IMR-90 (cell line): ENCODE measurements at places on chromosomes 4 and X. TPM values are rescaled to one million over a fixed set of nuclear protein-coding genes. Genes with fewer than 3 reads are reported as not detected.

PF4V1 gene
- total RNA-seq: not detected in 2 replicates

GLRA2 gene
- total RNA-seq: not detected in 2 replicates

HSD17B13 gene
- total RNA-seq: under 0.01 TPM in 1 of 2 replicates, not detected in the other

SNX25 gene
- 28.3 and 30.0 TPM in 2 replicates for total RNA-seq

SHROOM4 gene
- 2.2 TPM in 2 replicates for total RNA-seq

SPP1 gene
- total RNA-seq: 0.18 and 0.28 TPM in 2 replicates

DNA sequence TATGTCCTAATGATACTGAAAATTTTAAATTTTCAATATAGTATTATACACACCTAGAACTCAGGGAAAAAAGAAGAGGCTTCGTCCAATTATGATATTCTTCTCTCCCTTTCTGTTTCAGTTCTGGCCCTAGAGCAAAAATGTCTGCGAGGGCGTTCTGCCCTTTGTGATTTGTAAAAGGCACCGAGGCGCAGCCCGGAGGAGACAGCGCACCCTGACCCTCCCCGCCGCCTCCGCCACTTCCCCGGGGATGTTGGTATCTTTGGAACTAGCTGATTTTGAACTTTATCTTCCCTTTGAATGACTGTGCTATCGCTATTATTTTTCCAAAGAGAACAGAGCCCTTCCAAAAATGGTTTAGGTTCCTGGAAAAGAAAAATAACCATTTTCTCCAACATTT, 173.2 kb upstream of the FAM9B start:
- DNase-seq: peak; percentile 17
- no peaks in the 10 kb centered on the region for H3K4me1 ChIP-seq
- H3K27ac ChIP-seq: peak overlapping the region; percentile 51; the same call in 1 of the 2 replicates
- H3K4me3 ChIP-seq: peak overlapping the region; percentile 22; the same call in 1 of the 2 replicates
- H3K27me3 ChIP-seq: no peaks in the 10 kb centered on the region; the same call in 1 of the 2 replicates

DNA sequence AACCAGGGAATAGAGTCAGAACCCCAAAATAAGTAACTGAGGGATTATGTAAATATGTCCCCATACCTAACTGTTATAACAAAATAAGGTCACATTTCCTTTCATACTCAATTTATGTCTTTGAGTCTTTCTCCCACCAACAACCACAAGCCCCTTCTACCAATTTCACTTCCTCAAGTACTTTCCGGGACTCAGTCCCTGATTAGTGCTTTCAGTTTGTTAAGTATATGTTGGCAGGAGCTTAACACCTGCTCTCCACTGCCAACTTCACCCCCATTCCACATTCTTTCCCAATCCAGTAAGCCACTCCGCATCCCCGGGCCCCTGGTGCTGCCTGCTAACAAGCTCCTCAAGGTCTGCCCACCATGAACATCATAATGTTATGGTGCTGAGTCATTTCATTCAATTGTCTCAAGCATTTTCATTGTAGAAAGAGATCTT, 71.3 kb upstream of the SPRY1 start:
- H3K27ac ChIP-seq: no peak overlapping the region
- H3K4me1 ChIP-seq: no peaks in the 10 kb centered on the region
- no peak overlapping the region for H3K4me3 ChIP-seq
- H3K36me3 ChIP-seq: no peaks in the 10 kb centered on the region

- H3K36me3 ChIP-seq: no peaks in the 10 kb centered on the region
- peaks cover 2% of the 10 kb centered on the region; the same call in 1 of the 2 replicates for H3K27me3 ChIP-seq
- H3K27ac ChIP-seq: no peak overlapping the region
- H3K4me3 ChIP-seq: no peak overlapping the region
Measured at GRCh38 chr4:99847362-99847976, 30.8 kb downstream of the DAPP1 start.

GRCh38 chr4:152988721-152989553, 52.8 kb downstream of the FHDC1 start:
- peaks cover 9% of the 10 kb centered on the region for H3K27me3 ChIP-seq
- DNase-seq: no peak
- H3K36me3 ChIP-seq: no peaks in the 10 kb centered on the region
- H3K4me3 ChIP-seq: no peak overlapping the region
- H3K27ac ChIP-seq: no peak overlapping the region

- no peak overlapping the region for H3K4me3 ChIP-seq
- no peaks in the 10 kb centered on the region for H3K36me3 ChIP-seq
- DNase-seq: no peak
- H3K27ac ChIP-seq: no peak overlapping the region
- H3K27me3 ChIP-seq: peaks cover 19% of the 10 kb centered on the region
- no peaks in the 10 kb centered on the region for H3K4me1 ChIP-seq
Measured at GRCh38 chrX:129694805-129695204, 40.0 kb upstream of the APLN start.

DNA sequence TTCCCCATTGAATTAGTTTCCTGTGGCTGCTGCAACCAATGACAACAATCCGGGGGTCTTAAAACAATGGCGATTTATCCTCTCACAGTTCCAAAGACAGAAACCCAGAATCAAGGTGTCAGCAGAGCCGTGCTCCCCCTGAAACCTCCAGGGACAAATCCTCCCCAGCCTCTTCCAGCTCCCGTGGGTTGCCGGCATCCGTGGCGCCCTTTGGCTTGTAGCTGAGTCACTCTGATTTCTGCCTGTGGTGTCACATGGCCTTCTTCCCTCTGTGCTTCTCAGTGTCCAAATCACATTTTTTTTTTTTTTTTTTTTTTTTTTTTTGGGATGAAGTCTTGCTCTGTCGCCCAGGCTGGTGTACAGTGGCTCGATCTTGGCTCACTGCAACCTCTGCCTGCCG, 64.5 kb upstream of the STX18 start:
- no peaks in the 10 kb centered on the region for H3K27me3 ChIP-seq
- no peaks in the 10 kb centered on the region; the same call in 1 of the 2 replicates for H3K4me1 ChIP-seq
- peak; percentile 65 for DNase-seq
- H3K27ac ChIP-seq: no peak overlapping the region

- H3K36me3 ChIP-seq: no peaks in the 10 kb centered on the region
- H3K27ac ChIP-seq: no peak overlapping the region
- H3K4me3 ChIP-seq: no peak overlapping the region
- DNase-seq: no peak
- H3K4me1 ChIP-seq: no peaks in the 10 kb centered on the region
- peaks cover 3% of the 10 kb centered on the region; the same call in 1 of the 2 replicates for H3K27me3 ChIP-seq
Measured at GRCh38 chrX:138709886-138710791, 1.4 kb downstream of the FGF13 start.

GRCh38 chrX:107205770-107206696, at the start of the genes DNAAF6 and NUP62CL:
Gene DNAAF6, plus strand, starts transcription at chrX:107206611. Its CDS starts 6,265 bp downstream, at chrX:107212876.
Gene NUP62CL, minus strand, starts transcription at chrX:107206433. Its CDS starts 31,287 bp downstream, at chrX:107175146.
- no peak within 1 kb of the TSS for H3K27ac ChIP-seq
- DNase-seq: no peak
- no peaks in the 10 kb centered on the region for H3K4me1 ChIP-seq
- H3K4me3 ChIP-seq: peak within 1 kb of the TSS; percentile 33
- peaks cover 2% of the 10 kb centered on the region for H3K27me3 ChIP-seq
- no peaks in the 10 kb centered on the region for H3K36me3 ChIP-seq

DNA sequence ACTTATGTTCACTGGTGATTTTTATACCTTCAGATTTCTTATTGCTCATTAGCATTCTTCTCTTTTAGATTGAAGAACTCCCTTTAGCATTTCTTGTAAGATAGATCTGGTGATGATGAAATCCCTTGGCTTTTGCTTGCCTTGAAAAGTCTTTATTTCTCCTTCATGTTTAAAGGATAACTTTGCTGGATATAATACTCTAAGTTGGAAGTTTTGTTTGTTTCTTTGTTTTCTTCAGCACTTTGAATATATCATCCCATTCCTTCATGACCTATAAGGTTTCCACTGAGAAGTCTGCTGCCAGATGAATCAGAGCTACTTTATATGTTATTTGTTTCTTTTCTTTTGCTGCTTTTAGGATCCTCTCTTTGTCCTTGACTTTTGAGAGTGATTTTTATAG, 18.5 kb downstream of the CC2D2A start:
- H3K36me3 ChIP-seq: peaks cover 4% of the 10 kb centered on the region; the same call in 1 of the 2 replicates
- DNase-seq: peak; percentile 17
- H3K27me3 ChIP-seq: no peaks in the 10 kb centered on the region

DNA sequence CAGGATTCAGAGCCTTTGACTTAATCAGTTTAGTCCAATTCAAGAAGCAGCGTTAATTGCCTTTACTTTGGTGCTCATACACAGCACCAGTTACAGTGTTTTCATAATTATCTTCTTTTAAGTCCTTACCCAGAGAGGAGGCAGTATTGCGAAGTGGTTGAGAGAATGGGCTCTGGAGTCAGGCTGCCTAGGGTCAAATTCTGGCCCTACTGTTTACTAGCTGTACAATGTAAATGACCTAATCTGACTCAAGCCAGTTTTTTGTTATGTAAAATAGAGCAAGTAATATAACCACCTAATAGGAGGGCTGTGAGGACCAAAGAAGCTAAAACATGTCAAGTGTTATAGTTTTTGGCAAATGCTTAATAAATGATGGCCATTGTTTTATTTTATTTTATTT, 27.6 kb downstream of the WDR44 start:
- DNase-seq: no peak
- no peaks in the 10 kb centered on the region for H3K36me3 ChIP-seq
- H3K27me3 ChIP-seq: no peaks in the 10 kb centered on the region
- H3K4me1 ChIP-seq: no peaks in the 10 kb centered on the region
- no peak overlapping the region for H3K27ac ChIP-seq

DNA sequence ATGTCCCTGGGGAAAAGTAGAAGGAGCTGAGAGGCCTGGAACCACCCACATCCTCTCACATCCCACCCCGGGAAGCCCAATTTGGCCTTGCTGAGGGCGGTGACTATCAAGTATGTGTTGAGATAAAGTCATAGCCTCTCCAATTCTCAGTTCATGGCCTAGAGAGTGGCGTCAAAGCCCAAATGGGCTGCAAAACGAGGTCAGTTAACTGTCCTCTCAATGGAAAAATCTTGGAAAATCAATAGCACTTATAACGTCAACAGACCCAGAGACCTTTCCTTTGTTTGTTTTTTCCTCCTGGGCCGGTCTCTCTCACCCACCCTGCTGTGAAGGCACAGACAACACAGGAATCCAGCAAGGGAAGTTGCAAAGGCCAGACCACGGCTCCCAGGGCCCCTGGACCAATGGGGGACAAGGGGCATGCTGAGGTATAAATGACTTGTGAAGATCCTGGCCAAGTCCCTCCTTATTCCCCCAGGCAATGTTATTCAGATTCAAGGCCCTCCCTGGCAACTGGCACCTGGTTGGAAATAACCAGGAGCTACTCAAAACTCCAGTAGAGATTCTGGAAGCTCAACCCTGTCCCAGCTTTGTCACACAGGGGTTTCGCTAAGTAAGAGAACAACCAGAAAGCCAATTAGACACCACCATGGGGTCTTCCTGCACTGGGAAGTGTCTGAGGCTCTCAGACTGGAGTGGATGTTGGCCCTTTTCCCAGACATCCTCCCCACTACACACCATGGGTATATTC, 38.6 kb downstream of the TSC22D3 start:
- no peaks in the 10 kb centered on the region for H3K36me3 ChIP-seq
- H3K27ac ChIP-seq: no peak overlapping the region
- DNase-seq: no peak
- no peak overlapping the region for H3K4me3 ChIP-seq

DNA sequence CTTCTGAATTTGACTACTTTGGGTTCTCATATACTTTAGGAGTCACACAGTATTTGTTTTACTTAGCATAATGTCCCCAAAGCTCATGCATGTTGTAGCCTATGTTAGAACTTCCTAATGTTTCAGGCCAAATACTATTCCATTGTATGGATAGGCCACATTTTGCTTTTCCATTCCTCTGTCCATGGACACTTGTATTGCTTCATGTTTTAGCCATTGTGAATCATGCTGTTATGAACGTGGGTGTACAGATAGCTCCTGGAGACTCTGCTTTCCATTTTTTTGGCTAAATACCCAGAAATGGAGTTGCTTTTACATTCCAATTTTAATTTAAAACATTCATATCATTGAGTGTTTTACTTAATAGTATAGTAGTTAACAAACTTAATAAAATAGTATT, 54.5 kb downstream of the HTT start:
- peak; percentile 65 for DNase-seq
- H3K27ac ChIP-seq: no peak overlapping the region
- no peak overlapping the region for H3K4me3 ChIP-seq
- H3K36me3 ChIP-seq: peaks cover 38% of the 10 kb centered on the region

GRCh38 chrX:151563449-151563848, at the start of gene PASD1:
Gene PASD1, plus strand, starts transcription at chrX:151563675. Its CDS starts 37,879 bp downstream, at chrX:151601554.
- H3K4me1 ChIP-seq: no peaks in the 10 kb centered on the region
- DNase-seq: no peak
- H3K27me3 ChIP-seq: no peaks in the 10 kb centered on the region
- H3K27ac ChIP-seq: no peak within 1 kb of the TSS

GRCh38 chrX:110159235-110159634, 156.3 kb downstream of the TMEM164 start:
- no peaks in the 10 kb centered on the region for H3K36me3 ChIP-seq
- H3K4me3 ChIP-seq: no peak overlapping the region
- peaks cover 3% of the 10 kb centered on the region; the same call in 1 of the 2 replicates for H3K27me3 ChIP-seq

GRCh38 chrX:11180571-11180970, 69.4 kb downstream of the HCCS start:
- no peaks in the 10 kb centered on the region for H3K4me1 ChIP-seq
- no peak overlapping the region for H3K4me3 ChIP-seq
- no peak for DNase-seq
- H3K36me3 ChIP-seq: peaks cover 2% of the 10 kb centered on the region; the same call in 1 of the 2 replicates

DNA sequence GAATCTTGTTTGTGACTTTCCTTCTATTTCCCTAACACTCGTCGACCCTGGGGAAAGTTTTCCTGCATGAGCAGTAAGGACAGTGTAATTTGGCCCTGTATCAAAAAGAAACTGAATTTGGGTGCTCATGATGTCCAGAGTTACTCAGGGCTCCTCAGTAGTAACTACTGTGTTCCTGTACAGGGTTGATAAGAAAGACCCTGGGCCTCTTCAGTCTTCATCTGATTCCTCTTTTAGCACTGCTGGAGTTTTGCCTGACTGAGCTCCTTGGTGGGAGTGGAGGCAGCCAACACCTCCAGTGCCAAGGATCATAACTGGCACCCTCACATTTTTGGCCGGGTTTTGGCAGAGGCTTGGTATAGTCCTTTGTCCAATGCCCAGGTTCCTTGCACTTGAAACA, 7.1 kb upstream of the AREG start:
- H3K4me3 ChIP-seq: no peak overlapping the region
- no peaks in the 10 kb centered on the region for H3K36me3 ChIP-seq
- no peaks in the 10 kb centered on the region for H3K27me3 ChIP-seq
- H3K4me1 ChIP-seq: no peaks in the 10 kb centered on the region
- DNase-seq: no peak
- no peak overlapping the region for H3K27ac ChIP-seq

DNA sequence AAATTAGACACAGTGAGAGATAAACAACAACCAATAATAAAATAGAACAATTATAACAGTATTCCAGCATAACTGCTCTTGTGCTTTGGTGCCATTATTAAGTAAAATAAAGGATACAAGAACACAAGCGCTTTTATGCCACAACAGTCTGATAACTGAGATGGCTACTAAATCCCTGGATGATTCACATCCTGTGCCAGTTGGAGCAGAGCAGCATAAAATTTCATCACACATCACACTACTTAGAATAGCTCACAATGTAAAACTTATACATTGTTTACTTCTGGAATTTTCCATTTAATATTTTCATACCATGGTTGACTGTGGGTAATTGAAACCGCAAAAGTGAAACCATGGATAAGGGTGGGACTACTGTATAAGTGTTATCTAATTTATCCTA, 399.9 kb upstream of the CNKSR2 start:
- H3K27ac ChIP-seq: no peak overlapping the region
- H3K27me3 ChIP-seq: no peaks in the 10 kb centered on the region

GRCh38 chr4:154464654-154465053, 26.9 kb downstream of the DCHS2 start:
- DNase-seq: no peak
- no peaks in the 10 kb centered on the region for H3K4me1 ChIP-seq
- H3K27ac ChIP-seq: no peak overlapping the region
- H3K4me3 ChIP-seq: no peak overlapping the region
- H3K36me3 ChIP-seq: no peaks in the 10 kb centered on the region
